Activated CD8-positive, alpha-beta T cell treated with anti-CD3 and anti-CD28 coated beads, Interleukin-2, amount 10 ng/mL, durations not matched to agents 7 days and 5 days (primary cell): ENCODE measurements at places on chromosomes 12 and 14.

DNA sequence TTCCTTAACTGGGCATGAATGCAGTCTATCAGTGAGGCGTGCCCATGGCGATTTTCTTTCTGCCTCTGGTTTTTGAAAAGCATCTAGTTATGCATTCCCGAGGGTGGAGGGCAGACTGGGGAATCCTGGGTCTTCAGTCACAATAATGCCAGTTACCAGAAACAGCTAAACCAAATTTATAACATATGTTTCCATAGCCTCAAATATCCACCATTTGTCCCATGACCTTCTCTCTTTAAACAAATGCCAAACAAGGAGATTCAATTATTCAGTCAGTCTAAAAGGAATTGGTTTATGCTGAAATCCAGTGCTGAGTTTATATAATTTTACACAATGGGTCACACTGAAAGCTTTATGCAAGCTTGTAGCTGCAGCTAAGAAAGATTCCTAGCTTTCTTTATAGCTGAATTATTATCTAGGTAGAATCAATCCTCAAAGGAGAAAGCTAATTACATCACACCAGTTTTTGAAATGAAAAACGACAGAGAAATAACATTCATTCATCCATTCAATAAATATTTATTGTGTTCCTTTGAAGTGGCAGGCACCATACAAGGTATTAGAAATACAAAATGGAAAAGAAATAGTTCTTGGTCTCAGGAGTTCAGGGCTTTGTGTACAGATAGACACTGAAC is 131.3 kb upstream of the RAP1B start:
- no peak for DNase-seq

DNA sequence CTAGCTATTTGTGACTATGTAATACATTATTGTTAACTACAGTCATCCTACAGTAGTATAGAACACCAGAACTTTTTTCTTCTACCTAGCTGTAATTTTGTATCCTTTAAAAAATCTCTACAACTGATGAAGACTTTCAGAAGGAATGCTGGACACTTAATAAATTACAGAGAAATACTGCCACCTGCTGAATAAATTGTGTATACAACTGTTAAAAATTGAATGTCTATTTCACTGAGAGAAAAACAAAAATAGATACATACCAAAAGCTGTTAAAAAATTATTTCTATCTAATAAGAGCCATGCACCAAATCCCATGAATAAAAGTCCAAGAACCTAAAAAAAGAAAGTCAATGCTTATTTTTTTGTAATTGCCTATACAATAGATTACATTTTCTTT is 6.6 kb downstream of the TSPAN19 start:
- no peak for DNase-seq

GRCh38 chr12:80053051-80053790 is 46.1 kb upstream of the OTOGL start:
- DNase-seq = no peak

DNA sequence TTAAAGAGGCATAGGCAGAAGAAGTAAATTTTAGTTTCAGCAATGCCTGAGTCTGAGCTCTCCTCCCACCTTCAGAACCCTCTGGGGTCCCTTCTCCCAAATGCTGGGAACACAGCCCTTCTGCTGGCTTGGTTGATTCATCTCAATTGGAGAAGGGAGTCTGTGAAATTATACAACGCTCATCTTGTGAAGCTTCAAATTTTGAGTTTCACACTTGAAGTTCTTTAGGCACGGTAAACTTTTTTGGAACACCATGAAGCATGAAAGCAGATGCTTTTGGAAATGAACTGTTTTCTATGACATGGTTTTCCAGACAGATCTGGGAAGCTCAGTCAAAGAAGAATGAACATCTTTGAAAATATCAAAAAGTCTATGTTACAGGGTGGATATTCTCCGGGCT is 69.9 kb downstream of the TBK1 start:
- no peak for DNase-seq

GRCh38 chr14:31239741-31240140 is 32.1 kb upstream of the HECTD1 start:
- DNase-seq = no peak

DNA sequence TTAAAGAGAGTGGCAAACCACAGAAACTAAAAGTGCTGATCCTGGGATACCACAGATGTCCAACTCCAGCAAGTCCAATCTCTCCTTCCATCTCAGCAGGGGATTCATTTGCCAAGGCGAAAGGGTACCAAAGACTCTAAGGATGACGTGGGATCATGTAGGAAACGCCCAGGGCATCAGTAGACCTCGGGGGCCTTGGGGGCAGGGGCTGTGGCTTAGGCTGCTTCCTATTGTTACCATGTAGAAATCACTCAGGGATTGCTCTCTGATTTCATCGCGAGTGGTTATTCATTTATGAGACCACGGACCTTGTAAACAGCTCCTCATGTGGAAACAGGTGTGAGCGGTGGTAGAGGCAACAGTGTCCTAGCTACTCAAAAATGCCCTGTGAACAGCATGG is 149.3 kb upstream of the FKBP4 start:
- DNase-seq = no peak

GRCh38 chr12:75439930-75440329 is 40.6 kb upstream of the GLIPR1 start:
- no peak for DNase-seq

- no peak for DNase-seq
These were observed 803.0 kb upstream of the MGAT4C start for GRCh38 chr12:87059231-87059630.

DNA sequence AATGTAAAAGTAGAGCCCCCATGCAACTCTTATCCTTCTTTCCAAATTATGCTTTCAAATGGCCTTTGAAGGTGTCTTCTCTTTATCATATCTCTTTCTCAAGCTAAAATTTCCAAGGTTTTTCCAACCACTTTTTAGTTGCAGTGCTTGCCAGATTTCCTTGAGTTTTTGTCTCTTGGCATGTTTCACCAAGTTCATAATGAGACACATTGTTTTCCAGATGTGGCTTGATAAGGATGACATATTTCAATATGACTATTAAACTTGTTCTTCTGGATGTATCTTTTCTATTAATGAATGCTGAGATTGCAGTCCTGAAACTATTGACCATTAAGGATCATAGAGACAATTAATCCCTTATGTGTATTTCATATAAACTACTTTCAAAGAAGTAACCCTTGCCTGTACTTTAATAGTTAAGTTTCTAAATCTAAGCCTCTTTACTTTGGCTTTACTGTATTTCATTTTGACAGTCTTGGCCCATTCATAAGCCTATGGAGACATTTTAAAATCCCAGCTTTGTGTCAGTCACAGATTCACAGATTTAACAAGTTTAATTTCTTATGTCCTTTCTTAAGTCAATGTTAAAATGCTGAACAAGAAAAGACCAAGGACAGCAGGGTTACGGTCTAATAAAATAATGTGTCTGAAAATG is 151.5 kb downstream of the LRFN5 start:
- DNase-seq = no peak

GRCh38 chr14:102930753-102931579 is 8.5 kb downstream of the AMN start:
- no peak for DNase-seq

DNA sequence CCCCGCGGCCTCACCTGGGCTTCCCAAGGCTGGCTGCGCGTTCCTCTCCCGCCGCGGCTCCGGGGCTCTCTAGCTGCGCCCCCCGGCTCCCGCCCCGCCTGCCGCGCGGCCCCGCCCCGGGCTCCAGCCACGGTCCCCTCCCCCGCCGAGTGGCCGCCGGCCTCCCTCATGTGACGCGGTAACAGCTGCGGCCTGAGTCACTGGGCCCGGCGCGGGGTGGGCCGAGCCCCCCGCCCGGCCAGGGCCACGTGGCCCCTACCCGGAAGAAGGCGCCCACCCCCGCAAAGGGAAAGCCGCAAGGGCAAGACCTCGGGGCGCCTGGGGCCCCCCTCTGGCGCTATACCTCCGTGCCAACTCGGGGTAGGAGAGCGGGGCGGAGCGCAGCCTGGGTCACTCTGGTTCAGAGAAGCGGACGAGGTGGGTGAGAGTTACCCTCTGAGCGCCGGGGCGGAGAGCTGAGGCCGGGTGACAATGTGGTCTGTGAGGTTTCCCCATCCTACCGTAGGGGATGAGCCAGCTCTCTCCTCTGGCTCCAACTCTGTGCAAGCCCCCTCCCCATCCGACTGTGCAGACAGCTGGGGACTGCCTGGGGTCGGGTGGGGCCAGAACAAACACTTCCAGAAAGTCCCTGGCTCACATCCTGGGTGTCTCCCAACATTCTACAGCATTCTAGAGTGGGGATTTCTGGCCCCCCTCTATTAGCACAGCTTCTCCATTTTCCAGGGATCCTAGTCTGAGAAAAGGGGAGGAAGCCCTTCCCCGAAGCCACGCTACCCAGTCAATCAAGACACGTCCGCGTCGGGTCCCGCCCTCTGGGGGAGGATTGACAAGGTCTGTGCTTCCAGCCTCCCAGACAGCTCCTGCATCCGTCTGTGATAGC is at the start of gene CD63:
Gene CD63 (minus strand): TSS at position 71 of the 880 bp plus-strand sequence. CDS start 668 bp downstream, outside the sequence.
- peak; percentile 75 for DNase-seq

DNA sequence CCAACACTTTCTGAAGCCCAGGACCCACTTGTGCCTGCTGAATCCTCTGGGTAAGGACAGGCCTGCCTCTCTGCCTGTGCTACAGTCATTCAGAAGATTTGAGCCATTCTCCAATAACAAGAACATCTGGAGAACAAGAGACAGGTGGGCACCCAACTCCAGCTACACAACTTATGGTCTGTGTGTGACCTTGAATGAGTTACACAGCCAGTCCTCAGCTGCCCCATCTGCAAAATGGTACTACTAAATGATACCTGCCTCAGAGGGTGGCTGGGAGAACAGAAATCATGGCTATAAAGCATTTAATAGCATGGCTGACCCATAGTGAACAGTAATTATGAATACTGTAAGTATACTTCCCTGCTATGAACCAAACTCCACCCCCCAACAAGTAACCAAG is 4.2 kb downstream of the CKAP4 start:
- DNase-seq = no peak

GRCh38 chr12:78442454-78442801 is 422.1 kb upstream of the SYT1 start:
- no peak for DNase-seq

- DNase-seq = no peak
These were observed 630.8 kb downstream of the AACS start for GRCh38 chr12:125696054-125696453.

DNA sequence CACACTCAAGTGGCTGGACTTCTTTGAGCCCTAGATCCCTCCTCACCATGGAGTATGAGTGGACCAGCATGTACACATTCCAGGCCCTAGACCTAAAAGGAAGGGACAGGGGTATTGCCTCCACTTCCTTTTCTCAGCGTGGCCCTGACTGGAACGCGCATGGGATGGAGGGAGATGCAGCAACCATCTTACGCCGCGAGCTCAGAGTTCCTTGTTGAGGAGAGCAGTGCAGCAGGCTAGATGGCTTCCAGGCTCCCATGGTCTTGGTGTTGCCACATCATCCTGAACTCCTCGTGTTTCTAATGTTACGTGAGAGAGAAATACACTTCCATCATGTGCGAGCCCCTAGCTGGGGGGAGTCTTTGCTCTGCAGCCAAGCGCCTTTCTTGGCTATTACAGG is 61.8 kb upstream of the DIO3 start:
- no peak for DNase-seq

DNA sequence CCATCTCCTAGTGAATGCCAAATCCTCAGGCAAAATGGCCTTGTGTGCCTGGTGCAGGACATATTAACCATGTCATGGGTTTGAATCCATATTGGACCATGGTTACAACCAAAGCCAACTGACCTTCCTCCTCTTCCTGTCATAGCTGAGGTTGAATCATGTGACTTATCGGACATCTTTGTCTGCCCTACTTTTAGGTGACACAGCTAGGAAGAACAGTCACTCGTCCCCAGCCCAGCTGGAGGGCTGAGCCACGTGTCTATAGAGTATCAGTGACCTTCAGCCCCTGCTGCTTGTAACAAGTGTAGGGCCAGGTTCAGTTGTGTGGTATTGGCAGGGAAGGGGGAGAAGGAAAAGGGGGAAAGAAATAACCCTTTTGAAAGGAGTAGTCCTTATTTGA is 225.2 kb downstream of the KTN1 start:
- no peak for DNase-seq

- no peak for DNase-seq
These were observed 59.4 kb upstream of the AMIGO2 start for GRCh38 chr12:47139000-47139681.

GRCh38 chr14:94542111-94542810 is 19.0 kb upstream of the SERPINA4 start:
- DNase-seq = no peak

- no peak for DNase-seq
These were observed 188.6 kb downstream of the SLC5A8 start for GRCh38 chr12:101021442-101021841.

DNA sequence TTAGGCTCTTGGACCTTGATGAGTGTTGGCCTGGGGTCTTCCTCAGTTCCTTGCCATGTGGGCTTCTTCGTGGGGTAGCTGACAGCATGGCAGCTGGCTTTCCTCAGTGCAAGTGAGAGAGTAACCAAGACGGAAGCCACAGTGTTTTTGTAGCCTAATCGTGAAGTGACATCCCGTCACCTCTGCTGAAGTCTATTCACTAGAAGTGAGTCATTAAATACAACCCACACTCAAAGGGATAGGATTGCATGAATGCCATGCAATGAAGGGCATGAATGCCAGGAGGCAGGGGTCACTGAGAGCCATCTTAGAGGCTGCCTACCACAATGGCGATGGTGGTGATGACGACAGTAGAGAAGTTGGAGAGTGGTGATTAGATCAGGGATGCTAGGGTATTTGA is 13.5 kb upstream of the ASIC1 start:
- no peak for DNase-seq

- no peak for DNase-seq
These were observed 65.3 kb upstream of the FAM181A start for GRCh38 chr14:93861836-93862235.

GRCh38 chr14:37143475-37143874 is 28.9 kb downstream of the SLC25A21 start:
- no peak for DNase-seq

GRCh38 chr14:95713596-95714371 is at the start of gene TCL1A:
Gene TCL1A (minus strand): TSS chr14:95714125. CDS start chr14:95714066, 59 bp downstream.
- no peak for DNase-seq

GRCh38 chr12:132445884-132446632 is 43.9 kb upstream of the FBRSL1 start:
- peak; percentile 75 for DNase-seq

- no peak for DNase-seq
These were observed 265.7 kb upstream of the RTL1 start for GRCh38 chr14:101169267-101169666.

DNA sequence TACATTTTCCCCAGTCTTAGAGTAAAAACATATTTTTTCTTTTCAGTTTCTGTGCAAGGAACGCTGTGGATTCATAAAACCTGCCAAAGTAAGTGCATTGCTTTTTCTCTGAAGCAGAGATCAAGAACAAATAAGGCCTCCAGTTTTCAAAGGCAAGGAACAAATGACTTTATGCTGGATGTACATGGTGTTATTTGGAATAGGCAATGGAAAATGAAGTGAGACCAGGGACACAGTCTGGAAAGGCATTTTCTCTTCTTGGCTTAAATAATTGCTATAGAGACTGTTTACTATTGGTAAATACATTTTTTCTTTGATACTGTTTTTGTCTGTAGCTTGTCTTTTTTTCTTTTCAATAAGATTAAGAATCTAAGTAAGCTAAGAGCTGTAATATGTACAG is 725.9 kb upstream of the MDGA2 start:
- no peak for DNase-seq

GRCh38 chr14:77094672-77095284 is 3.3 kb upstream of the CIPC start:
- DNase-seq = peak; percentile 86

GRCh38 chr14:105851716-105852377 is 325.5 kb downstream of the TMEM121 start:
- peak; percentile 9 for DNase-seq
